Activated naive CD4-positive, alpha-beta T cell treated with anti-CD3 and anti-CD28 coated beads for 36 hours (primary cell): ENCODE measurements at places on chromosomes 5 and 9.

DNA sequence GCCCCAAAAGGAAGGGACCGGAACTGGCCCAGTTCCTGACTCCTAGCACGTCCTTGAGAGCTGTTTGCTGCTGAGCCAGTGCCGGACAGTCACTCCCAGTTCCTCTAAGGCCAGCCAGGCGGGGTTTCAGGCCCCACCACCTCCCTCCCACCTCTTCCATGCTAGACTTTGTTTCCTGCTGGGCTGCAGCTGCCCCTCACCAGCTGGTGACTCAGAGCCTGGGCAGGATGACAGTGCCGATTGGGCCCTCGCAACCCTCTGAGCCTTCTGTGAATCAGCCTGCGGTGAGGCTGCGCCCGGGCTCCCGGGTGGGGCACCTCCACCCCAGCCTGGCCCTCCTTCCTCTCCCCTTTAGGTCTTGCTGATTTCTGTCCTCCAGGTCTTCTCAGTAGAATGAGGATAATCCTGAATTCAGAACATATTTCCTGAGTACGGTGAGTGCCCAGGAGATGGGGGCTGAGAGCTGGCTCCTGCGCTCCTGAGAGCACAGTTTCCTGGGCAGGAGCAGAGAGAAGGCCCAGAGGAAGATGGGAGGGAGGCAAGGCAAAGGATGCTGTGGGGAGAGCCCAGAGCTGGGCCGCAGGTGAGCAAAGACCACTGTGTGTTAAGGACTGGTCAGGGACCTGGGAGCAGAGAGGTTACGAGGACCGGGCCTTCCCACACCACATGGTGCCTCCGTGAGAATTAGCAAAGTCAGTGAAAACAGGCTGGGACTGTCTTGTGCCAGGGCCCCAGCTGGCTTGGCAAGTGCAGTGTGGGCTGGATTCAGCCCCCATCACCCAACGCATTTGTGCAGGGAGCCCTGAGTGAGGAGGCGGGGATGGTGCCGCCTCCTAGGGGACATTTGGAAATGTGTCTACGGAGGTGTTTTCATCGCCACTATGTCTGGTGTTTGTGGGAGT, 32.9 kb upstream of the STXBP1 start:
- peak; percentile 82 for DNase-seq

DNA sequence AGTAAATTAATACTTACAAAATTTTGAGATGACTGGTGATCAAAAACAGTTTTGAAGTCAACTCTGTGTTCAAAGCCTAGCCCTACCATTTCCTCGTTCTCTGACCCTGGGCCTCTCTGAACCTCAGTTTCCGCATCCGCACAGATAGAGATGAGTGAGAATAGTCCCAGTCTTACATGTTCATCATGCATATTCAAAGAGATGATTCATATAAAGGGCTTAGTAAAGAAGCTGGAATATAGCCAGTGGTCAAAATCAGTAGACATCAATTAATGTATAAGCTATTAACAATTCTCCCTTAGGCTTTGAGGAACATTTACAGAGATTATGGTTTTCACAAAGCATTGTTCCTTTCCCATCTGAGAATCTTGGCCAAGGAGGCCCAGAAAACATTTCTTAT, 250.6 kb downstream of the SPOCK1 start:
- no peak for DNase-seq

GRCh38 chr5:73507062-73507461, 8.8 kb downstream of the BTF3 start:
- DNase-seq = no peak

GRCh38 chr5:115458416-115458815, 86.2 kb downstream of the FEM1C start:
- DNase-seq = no peak

- no peak for DNase-seq
These were observed 98.0 kb downstream of the ARL15 start for GRCh38 chr5:54212331-54212730.

GRCh38 chr9:117448066-117448465, 33.2 kb upstream of the ASTN2 start:
- DNase-seq = no peak
